ENCODE measurements at places on chromosomes 1 and 21. TPM values are rescaled to one million over a fixed set of nuclear protein-coding genes. Genes with fewer than 3 reads are reported as not detected.

Gene RERE
- total RNA-seq: 252 TPM

Gene GPX7
- total RNA-seq: 3.5 TPM

Gene SPRR5
- not detected for total RNA-seq

DNA sequence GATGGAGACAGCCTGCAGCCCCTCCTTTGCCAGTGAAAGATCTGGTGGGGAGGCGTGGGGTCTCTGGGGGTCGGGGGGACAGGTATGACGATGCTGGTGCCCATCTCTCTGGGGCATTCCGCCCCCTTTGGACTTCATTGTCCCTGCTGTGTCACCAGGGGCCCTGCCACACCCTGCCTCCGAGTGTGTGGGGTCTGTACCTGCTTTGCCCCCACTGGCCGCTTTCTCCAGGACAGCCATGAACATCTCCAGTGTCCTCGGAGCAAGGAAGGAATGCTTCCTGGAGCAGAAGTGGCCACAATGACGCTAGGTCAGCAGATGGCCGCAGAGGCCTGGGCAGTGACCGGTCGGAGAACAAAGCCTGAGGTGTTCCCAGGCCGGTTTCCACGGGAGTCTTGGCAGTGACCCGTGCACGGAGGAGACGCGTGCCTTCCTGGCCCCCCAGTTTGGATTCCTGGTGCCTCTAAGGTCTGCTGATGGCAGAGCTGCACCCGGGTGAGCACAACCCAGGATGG, 18.6 kb upstream of the TRAPPC10 start:
- DNase-seq: no peak

- DNase-seq: no peak
These were observed 64.9 kb downstream of the PRKAA2 start for GRCh38 chr1:56709995-56710394.

GRCh38 chr1:13556224-13556764, 27.3 kb upstream of the PDPN start:
- no peak for DNase-seq

DNA sequence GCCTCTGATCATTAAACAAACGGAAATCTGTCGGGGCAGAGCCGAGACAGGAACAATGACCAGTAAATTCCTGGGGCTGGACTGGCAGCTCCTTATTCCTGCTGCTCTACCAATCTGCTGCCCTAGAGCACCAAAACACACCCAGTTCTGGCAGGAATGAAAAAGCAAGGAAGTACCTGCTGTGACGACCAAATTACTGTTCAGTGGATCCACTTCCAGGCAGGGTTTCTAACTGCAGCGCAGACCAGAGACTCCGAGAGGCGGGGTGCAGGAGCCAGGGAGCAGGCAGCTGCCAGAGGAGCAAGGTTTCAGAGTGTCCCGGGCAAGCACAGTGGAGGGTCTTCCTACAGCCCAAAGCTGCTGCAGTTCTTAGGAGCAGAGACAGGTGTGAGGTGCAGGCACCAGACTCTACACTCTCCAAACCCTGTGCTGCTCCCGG, 32.4 kb downstream of the KANK4 start:
- no peak for DNase-seq

- DNase-seq: no peak
These were observed 66.3 kb upstream of the FGGY start for GRCh38 chr1:59230622-59231021.

- peak; percentile 25 for DNase-seq
These were observed 26.4 kb upstream of the RAB3GAP2 start for GRCh38 chr1:220298470-220299205.

DNA sequence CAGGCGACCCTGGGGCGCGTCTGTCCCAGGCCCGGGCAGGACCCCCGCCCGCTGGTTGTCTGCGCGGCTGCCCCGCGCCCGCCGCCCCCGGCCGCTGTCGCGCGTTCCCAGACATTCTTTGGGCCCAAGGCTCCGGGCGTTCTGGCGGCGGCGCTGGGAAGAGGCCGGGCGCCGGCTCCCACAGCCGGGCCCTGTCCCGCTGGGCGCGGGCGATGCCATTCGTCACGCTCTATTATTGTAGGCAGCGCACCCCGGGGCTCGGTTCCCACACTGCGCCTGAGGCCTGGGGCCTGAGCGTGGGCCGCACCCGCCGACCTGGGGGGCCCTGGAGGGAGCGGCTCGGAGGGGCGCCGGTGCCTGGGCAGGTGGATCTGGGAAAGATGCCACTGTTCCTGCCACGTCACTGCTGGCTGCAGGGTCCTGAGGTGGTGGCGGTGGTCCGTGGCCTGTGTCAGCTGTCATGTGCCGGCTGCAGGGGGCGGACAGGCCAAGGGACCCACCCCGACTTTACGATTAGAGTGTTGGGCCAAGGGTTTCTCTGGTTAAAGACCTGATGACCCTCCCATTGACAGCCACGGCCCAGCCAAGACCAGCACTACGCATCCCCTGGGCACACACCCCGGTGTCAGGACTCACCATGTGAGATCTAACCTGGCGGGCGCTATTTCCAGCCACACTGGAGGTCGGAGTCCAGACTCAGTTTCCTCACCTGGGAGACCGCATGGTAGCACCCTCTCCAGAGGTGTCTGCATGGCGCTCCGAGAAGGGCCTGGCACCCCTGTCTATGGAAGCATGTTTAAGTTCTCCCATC, 55.1 kb upstream of the ADARB1 start:
- no peak for DNase-seq

DNA sequence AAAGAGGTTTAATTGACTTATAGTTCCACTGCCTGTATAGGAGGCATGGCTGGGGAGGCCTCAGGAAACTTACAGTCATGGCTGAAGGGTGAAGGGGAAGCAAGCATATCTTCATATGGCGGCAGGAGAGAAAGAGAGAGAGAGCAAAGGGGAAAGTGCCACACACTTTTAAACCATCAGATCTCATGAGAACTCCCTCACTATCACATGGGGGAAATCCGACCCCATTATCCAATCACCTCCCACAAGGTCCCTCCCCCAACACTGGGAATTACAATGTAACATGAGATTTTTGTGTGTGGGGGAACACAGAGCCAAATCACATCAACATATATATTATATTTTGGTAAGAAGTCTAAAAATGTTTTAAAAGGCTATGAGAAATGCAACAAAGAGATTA, 27.2 kb downstream of the FABP3 start:
- DNase-seq: no peak

- no peak for DNase-seq
These were observed 622 bp upstream of the APOA2 start for GRCh38 chr1:161223805-161224694.

DNA sequence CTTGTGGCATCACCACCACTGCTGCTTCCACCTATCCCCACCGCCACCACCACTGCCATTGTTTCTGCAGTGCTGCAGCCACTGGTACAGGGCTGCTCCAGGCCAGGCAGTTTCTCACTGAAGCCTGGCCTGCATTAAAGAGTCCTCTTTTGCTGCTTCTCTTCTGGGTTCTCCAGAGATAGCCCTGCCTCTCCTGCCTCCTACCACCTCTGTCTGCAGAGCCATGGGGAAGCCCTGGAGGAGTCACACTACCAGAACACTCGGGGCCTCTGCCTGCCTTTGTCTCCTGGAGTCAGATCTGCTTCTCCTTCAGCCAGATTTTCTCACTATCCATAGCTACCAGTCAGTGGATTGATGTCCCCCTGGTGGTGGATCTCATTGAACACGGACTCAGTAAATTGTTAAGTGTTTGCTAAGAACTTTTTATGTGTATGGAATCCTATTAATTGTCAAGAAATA, 37.7 kb upstream of the DDAH1 start:
- no peak for DNase-seq

DNA sequence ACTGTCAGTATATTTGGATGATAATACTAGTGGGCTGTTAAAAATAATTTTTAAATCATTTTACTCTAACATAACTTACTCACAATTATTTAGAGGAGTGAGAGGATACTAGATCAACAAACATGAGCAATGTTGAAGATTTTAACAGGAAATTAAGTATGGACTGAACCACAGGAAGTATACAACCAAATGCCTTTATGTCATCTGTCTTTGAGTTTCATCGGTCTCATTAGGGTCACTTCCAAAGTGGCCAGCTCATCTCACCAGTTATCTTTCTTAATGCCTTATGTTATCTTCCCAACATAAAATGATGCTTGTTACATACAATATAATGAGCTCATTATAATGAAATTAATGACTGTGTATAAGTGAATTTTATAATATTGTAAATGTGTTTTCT, 1.5 kb upstream of the RGS1 start:
- DNase-seq: no peak

GRCh38 chr21:39537571-39537970, 75.2 kb upstream of the B3GALT5 start:
- no peak for DNase-seq

DNA sequence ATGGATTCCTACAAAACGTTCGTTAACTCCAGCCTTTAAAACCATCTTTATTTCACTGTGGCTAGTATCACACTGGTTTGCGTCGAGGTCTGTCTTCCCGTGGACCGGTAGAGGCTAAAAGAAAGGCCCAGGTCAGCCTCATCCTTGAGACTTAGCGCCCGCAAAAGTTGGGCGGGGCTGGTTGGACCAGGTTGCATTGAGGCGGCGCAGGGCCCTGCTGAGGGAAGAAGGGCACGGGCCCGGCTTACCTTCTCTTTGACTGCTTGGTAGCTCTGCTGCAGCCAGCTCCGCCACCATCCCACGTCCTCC, 455 bp downstream of the BSDC1 start:
- peak; percentile 67 for DNase-seq

DNA sequence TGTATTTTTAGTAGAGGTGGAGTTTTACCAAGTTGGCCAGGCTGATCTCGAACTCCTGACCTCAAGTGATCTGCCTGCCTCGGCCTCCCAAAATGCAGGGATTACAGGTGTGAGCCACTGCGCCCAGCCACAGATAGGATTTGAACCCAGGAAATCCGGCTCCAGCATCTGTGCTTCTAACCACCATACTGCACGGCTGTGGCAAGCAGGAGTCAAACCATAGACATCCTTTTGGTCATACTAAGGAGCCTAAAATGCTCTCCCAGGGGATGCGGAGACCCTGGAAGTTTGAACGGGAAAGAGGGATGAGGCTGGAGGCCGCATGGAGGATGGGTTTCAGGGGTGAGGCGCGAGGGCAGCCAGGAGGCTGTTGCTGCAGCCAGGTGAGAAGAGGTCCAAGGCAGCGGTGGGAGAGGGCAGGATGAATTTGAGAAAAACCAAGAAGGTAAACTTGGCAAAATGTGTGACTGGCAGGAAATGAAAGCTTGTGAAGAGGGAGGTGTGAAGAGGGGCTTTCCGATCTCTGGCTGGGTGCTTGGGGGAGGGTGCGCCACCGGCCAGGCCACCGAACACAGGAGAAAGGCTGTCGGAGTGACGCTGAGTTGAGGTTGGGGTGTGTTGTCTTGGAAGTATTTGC, 24.0 kb upstream of the CDK18 start:
- no peak for DNase-seq

- DNase-seq: no peak
These were observed 1712.5 kb downstream of the NCAM2 start for GRCh38 chr21:22710721-22711120.

DNA sequence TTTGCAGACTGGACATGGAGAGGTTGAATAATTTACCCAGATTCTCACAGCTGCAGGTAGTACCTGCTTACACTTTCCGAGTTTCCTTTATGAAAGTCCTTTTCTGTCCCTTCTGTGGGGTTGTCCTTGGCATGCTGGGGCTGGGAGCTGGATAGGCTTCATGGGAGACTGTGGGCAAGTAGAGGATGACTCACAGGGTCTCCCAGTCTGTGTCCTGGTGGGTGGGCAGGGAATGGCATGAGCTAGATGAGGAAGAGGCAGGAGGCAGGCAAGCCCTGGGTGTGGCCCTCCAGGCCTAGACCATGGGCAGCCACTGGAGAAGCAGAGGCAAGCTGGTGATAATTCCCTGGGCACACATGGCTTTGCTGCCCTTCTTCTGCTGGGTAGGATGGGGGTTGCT, 80.6 kb downstream of the NAV1 start:
- no peak for DNase-seq

GRCh38 chr1:54246116-54246721, 46.3 kb downstream of the MRPL37 start:
- DNase-seq: no peak

Measured in glutamatergic neuron (in vitro differentiated cells).